ENCODE measurements at places on chromosomes 16 and 17.
A peak's percentile ranks its signal among the peaks of the same experiment; 100 is the strongest.

- DNase-seq, result no peak
Observed at GRCh38 chr16:48395375-48395774, 10.2 kb upstream of the SIAH1 start.

GRCh38 chr17:58329035-58329809 is 627 bp upstream of the TSPOAP1 start:
- DNase-seq, result no peak

GRCh38 chr16:49629851-49630250 is 226.1 kb downstream of the ZNF423 start:
- DNase-seq, result peak; percentile 29

- DNase-seq, result no peak
Observed at GRCh38 chr17:69300222-69300621, 26.7 kb downstream of the ABCA5 start.

DNA sequence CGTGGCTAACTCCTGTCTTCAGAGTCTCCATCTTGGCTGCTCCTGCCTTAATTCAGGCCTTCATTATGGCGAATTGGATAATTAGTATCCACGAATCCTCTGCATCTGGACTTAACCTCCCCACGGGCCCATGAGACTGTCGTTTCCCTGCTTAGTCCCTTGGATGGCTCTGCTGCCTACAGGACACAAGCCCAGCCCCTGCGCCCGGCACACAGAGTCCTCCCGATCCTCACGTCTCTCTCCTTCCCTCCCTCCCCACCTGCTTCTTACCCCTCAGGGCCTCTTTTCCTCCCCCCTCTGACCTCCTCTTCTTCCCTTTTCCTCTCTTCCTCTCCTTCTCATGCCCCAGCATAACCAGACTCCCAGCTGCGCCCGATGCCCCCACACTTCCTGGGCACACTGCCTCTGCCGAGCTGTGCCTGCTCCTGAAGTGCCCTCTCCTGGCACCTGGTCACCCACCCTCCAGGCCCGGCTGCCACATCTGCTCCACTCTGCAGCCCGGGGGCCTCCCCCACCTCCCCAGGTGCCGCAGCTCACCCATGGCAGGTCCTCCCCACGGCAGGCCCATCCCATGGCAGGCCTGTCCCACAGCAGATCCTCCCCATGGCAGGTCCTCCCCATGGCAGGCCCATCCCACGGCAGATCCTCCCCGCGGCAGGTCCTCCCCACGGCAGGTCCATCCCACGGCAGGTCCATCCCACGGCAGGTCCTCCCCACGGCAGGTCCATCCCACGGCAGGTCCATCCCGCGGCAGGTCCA is 45.9 kb downstream of the RPH3AL start:
- DNase-seq, result no peak

DNA sequence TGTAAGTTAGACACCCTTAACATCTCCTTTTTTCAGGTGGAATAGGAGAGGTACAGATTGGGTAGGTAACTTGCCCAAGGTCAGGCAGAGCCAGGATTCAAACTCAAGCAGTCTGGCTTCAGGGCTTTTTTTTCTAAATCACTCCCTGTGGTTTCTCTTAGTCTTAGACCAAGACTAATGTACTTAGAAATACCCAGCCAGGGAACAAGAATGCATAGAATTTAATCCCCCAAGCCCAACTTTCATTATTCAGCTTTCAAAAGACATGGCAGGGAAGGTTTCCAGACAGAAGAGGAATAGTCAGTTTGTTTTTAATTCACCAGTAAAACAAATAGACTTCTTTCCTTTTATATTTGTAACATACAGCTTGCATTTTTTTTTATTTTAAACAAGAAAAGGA is 305.2 kb upstream of the RBFOX1 start:
- no peak for DNase-seq

GRCh38 chr16:80274576-80275191 is 266.1 kb upstream of the DYNLRB2 start:
- no peak for DNase-seq

DNA sequence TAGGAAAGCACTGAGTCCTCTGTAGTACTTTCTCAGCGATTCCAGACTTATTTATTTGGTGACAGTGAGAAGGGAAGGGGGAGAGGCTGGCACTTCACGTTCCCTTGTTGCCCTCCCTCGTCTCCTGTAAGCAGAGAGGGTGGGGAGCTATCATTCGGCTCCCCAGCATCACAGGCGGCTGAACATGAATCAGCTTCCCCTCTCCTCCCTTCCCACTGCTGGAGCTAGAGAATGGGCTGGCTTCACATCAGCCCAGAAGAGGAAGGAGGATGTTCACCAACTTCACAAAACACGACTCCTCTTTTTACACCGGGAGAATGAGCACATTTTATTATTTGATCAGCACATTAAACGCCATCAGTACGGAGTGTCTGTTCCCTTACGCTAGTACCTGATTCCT is 6.7 kb upstream of the CMIP start:
- DNase-seq, result no peak

DNA sequence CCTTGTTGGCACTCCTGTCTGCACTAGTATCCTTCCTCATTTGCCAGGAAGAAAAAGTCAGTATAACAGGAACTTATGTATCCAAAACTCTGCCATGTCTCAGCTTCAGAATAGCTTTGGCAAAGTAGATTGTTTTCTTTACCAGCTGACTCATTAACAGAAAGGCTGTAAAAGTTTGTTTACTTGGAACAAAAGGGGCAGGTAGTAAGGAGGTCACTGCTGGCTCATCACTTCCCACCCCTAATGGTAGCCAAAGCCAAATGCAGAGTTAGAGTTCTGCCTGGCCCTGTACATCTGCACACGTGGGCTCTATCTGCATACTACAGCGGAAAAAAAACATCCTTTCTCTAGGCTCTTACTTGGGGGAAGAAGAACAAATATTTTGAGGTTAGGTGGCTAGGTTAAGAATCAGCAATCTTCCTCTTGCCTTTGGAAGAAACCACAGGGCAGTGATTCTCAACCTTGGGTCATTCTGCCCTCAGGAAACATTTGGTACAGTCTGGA is 90.9 kb upstream of the BCAR1 start:
- DNase-seq, result no peak

DNA sequence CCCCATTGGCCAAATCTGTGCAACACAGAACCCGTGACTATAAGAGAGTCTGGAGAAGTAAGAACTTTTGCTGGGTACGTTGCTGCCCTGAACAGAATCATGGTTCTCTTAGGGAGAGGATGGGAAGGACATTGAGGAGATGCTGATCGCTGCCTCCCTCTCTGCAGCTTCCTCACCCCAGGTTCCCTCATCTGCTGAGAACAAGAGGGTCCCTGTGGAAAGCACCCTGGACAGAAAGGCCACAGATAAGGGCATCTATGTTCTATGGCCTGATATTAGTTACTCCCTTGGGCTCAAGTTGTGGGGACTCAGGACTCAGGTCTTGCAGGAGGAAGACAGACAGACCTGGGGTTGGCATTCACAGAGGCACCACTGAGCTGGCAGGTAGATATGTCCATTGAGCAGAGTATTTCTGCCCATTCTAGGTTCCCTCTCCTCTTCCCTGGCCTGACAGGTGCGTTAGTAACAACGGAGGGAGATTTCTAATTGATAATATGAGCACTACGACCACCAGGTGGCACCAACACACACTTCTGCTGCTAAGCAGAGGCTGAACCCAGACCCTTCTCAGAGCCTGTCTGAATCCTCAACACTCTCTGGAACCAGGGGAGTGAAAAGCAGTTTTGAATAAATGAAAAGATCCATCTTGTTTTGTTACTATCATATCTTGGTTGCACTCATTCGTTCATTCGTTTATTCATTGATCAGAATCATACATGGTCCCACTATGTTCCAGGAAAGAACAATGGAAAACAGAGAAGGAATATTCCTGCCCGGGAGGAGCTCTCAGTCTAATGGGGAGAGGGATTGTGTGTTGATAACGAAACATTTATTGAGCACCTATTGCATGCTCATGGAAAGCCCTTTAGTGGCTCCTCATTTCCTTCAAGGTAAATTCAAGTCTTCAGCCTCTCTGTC is 56.4 kb downstream of the SLC6A2 start:
- peak; percentile 56 for DNase-seq

DNA sequence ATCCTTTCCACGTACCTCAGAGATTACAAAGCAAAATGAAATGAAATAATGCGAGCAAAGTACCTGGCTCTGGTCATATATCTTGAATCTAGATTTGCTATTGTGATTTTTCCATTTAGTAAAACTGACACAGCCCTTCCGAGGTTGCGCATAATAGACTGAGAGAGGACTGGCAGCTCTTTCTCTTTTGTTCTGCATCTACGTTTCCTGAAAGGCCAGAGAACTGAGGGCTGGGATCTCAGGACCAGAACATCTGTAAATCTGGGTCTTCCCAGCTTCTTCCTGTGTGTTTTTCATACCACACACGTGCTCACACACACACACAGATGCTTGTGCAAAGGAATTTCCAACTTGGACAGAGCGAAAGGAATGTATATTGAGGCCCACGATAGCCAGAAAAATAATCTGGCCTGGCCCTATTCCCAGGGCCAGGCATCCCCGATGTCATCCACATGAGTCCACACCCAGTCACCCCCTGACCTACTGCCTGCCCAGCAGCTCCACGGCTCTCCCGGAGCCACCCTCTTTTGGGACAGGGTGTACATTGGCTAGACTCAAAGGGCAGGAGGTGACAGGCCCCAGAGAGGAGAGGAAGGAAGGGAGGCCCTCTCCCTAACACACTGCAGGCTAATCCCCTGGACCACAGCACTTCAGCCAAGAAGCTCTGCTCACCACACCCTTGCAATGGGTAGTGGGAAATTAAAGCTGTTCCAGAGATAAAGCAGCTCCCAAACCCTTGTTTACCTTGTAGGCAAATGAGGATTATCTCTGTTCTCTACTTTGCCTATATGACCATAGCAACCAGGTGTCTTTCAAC is 41.8 kb downstream of the NOL11 start:
- no peak for DNase-seq

DNA sequence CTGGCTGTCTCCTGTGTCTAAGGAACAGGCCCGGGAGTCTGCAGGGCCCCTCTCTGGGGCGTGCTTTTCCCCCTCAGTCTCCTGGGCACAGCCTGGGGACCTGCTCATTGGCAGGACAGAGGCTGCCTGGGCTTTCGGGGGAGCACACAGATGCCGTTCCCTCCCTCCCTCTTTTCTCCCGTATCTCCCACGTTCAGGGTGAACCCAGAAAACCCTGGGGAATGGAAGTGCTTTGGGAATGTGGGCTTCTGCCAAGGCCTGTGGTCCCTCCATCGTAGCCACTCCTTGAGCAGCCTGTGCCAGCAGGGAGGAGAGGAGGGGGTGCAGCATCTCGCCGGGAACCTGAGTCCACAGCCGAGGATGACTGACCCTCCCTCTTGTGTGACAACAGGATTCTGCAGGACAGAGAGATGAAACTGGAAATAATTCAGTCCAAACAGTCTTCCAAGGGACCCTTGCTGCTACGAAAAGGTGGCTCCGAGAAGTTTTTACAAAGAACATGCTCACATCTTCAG is 52.0 kb downstream of the RNF213 start:
- DNase-seq, result no peak

- no peak for DNase-seq
Observed at GRCh38 chr17:75518201-75518600, 1.9 kb downstream of the TSEN54 start.

- no peak for DNase-seq
Observed at GRCh38 chr17:10046786-10047785, 142.0 kb upstream of the RCVRN start.

DNA sequence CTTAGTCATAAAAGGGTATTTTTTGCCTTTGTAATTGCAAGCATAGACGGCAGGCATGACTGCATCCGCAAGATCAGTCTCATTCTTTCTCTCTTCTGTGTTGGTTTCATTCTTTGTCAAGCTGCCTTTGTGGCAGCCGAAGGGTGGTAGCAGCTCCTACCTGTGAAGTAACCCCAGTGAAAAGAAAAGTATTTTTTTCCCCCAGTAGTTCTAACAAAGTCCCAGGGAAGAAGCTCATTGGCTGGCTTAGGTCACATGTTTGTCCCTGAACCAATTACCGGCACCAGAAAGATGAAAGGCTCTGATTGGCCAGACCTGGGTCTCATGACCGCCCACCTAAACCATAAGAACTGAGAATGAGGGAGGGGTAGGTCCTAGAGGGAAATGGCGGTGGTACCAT is 110.7 kb downstream of the RAP1GAP2 start:
- no peak for DNase-seq

GRCh38 chr16:80611171-80611929 is 70.6 kb downstream of the DYNLRB2 start:
- DNase-seq, result no peak

DNA sequence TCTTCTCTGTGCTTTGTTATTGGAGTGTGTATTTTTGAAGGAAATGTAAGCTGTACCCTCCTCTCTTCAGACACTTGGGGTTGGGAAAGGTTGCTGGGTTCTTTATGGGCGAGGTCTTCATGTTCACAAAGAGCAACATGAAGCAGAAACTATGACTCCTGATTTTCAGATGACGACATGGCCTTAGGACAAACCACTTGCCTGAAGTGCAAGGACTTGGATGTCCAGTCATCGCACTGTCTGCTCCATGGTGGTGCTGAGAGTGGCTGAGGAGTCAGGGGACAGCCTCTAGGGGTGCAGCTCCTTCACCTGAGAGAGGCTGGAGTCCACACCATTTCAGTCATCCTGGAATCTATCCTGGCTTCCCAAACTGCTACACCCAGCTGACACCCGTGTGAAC is 183.9 kb upstream of the CDH5 start:
- DNase-seq, result no peak

DNA sequence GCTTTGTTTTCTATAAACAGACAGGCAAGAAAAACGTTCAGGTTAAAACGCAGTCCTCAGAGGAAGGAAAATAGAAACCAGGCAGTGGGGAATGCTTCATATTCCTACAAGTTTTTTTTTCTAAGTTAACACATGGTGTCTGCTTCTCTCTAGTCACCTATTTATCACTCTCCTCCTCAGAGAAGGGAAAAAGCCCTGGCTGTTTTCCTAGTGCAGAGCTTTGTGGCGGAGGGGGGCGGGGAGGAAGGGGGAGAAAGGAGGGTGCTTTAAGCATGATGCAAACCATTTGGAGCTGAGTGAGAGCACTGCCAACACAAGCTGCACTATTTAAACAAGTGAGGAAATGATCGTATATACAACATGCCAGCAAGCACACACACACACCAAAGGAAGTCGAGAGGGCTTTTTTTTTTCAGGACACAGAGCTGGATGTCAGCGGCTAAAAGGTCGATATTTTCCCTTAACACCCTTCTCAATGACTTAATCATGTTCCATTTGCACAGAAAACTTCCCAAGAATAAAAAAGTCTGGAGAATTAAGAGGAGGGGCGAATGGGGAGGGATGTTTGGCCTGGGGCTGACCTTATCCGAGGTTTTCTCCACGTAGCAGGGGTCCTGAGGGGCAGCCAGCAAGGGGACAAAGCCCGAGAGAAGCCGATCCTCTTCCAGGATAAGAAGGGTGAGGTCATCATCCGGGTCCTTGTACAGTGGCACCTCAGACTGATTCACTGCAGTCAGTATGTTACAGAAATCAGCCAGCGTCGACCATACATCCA is 117.4 kb downstream of the HIC1 start:
- peak; percentile 84 for DNase-seq

Data from coronary artery (tissue), 2 donors.